ENCODE measurements at places on chromosomes 3 and 15.

- no peak for DNase-seq
These were observed 177.6 kb downstream of the PDZRN3 start for GRCh38 chr3:73447111-73447510.

GRCh38 chr3:177547711-177548350, 350.5 kb upstream of the TBL1XR1 start:
- no peak for DNase-seq

GRCh38 chr3:143786219-143787191, 61.8 kb downstream of the SLC9A9 start:
- no peak for DNase-seq

DNA sequence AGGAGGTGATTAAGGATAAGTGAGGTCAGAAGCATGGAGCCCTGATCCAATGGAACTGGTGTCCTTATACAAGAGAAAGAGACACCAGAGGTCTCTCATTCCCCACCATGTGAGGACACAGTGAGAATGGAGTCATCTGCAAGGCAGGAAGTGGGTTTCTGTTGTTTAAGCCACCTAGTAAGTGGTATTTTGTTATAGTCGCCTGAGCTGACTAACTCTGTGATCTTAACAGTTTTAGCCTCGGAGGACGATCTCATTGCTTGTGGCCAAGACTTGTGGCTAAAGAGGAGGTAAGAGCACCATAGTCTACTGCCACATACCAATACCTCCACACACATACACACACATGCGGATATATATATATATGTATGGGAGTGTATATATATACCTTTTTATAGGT, 73.8 kb downstream of the MCTP2 start:
- no peak for DNase-seq

- no peak for DNase-seq
These were observed 187.1 kb upstream of the DNAJC19 start for GRCh38 chr3:181176601-181177000.

GRCh38 chr15:95929232-95929846, 401.2 kb upstream of the NR2F2 start:
- DNase-seq = no peak

GRCh38 chr3:146894406-146894805, 289.3 kb upstream of the PLSCR5 start:
- no peak for DNase-seq
